ENCODE measurements at places on chromosomes 2 and 18.
A peak's percentile ranks its signal among the peaks of the same experiment; 100 is the strongest.

DNA sequence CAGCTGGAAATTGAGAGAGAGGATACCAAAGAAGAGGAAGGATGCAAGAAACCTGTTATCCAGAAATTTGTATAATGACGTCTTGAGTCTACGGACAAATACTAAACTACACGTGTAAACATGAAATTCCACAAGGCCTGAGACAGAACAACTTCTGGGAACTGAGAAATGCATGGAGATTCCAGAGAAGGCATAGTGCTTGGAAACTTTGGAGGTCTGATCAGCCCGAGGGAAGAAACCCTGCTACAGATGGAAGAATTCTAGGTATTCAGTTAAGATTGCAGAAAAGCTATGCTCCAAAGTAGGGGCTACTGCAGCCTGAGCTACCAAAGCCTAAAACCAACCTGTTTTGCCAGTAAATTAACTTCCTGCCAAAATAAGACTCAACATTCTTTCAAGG is 120.4 kb downstream of the PDCL3 start:
- DNase-seq, result no peak

- no peak for DNase-seq
Measured at GRCh38 chr18:35161934-35162333, 78.9 kb upstream of the ZNF397 start.

- DNase-seq, result peak; percentile 44
Measured at GRCh38 chr2:47784352-47784851, 1.5 kb downstream of the MSH6 start.

- peak; percentile 99 for DNase-seq
Measured at GRCh38 chr2:26355038-26355995, 8.7 kb upstream of the ADGRF3 start.
